ENCODE measurements at places on chromosomes 5 and 9. TPM values are rescaled to one million over a fixed set of nuclear protein-coding genes. Genes with fewer than 3 reads are reported as not detected.

DNA sequence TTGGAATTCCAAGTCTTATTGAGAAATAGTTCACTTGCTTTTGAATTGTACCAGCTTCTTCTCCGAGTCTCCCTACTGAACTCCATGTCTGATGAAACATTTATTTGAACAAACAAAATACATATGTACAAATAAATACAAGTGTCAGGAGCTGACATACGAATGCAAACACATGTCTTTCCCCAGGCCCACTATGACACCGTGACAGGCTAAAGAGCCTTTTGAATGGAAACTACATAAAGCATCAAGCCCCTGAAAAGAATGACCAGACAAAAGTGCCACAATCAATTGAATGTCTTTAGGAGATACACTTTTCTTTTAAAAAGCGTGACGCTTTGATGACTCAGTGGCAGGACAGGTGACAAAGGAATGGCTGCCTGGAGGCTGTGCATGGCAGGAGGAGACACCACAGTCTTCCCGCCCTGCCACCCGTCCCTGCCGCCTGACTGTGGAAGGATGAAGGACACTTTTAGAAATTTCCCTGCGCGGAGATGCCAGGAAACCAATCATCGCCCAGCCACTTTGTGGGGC, 112.4 kb upstream of the BNC2 start:
- H3K27ac ChIP-seq, result no peak overlapping the region
- no peak overlapping the region for H3K4me3 ChIP-seq
- no peaks in the 10 kb centered on the region for H3K27me3 ChIP-seq
- H3K4me1 ChIP-seq, result no peaks in the 10 kb centered on the region
- no peak for DNase-seq
- no peaks in the 10 kb centered on the region for H3K36me3 ChIP-seq

DNA sequence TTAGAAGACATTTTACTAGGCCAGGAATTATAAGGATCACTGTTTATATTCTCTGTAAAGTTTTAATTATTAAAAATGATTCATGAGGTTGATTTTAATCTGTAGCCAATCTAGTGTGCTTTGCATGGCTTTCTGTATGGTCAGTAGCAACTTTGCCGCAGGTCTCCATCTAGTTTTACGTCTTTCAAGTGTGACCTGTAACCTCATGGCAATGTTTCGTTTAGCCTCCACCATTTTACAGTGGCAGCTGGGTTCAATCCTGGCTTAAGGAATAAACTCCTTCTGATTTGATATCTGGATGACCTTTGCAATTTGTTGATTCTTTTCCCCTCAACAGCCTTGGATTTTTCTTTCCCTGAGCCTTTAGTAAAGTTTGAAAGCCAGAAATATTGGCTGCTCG, 434.5 kb upstream of the CDH9 start:
- no peaks in the 10 kb centered on the region for H3K36me3 ChIP-seq
- no peak overlapping the region for H3K27ac ChIP-seq
- no peaks in the 10 kb centered on the region for H3K27me3 ChIP-seq
- H3K4me1 ChIP-seq, result no peaks in the 10 kb centered on the region
- no peak for DNase-seq

The IFNA2 gene
- total RNA-seq, result not detected

The RORB gene
- 2.4 TPM for total RNA-seq

DNA sequence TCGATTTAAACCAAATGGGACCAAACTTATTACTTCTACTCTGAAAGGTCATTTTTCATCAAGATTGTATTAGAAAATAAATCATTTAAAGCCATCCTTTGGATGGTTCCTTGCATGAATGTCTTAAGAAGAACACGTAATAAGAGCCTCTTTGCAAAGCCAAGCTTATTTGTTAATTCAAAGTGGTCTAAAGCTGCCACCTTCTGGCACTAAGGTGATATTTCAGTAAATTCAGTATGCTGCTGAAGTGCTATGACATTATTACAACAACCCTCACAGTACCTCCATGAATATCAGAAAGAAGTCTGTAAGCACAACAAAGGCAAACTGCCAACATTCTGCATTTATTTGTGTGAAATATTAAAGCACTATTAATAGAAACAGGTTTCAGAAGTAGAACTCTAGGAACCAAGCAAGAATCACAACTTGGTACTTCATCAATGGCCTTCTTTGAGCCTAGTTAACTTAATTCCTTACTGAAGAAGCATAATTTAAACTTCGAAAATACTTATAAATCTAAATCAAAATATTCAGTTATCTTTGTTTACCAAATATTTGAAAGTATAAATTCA, 53.1 kb upstream of the TYRP1 start:
- H3K4me1 ChIP-seq, result no peaks in the 10 kb centered on the region
- H3K36me3 ChIP-seq, result no peaks in the 10 kb centered on the region
- DNase-seq, result no peak
- H3K27ac ChIP-seq, result no peak overlapping the region
- H3K27me3 ChIP-seq, result no peaks in the 10 kb centered on the region

GRCh38 chr9:70868041-70868440, 253.4 kb downstream of the TRPM3 start:
- no peak overlapping the region for H3K4me3 ChIP-seq
- H3K4me1 ChIP-seq, result no peaks in the 10 kb centered on the region
- no peaks in the 10 kb centered on the region for H3K27me3 ChIP-seq
- H3K36me3 ChIP-seq, result no peaks in the 10 kb centered on the region

DNA sequence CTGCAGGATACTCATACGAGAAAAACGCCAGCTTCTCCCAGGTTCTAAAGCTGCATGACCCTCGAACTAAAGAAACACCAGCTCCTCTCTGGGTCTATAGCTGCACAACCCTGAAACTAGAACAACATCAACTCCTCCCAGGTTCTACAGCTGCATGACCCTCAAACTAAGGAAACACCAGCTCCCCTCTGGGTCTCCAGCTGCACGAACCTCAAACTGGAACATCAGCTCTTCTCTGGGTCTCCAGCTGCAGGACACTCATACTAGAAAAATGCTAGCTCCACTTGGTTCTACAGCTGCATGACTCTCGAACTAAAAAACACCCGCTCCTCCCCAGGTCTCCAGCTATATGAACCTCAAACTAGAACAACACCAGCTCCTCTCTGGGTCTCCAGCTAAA, 811.1 kb downstream of the CDH9 start:
- no peak for DNase-seq
- no peak overlapping the region for H3K4me3 ChIP-seq
- H3K27me3 ChIP-seq, result no peaks in the 10 kb centered on the region
- no peaks in the 10 kb centered on the region for H3K36me3 ChIP-seq
- H3K27ac ChIP-seq, result no peak overlapping the region
- H3K4me1 ChIP-seq, result no peaks in the 10 kb centered on the region

Measured in upper lobe of left lung (tissue), 6 donors.